ENCODE measurements at places on chromosomes 16 and 17. TPM values are rescaled to one million over a fixed set of nuclear protein-coding genes. Genes with fewer than 3 reads are reported as not detected.

ERN2 gene
- total RNA-seq: 0.26 TPM

RAB26 gene
- total RNA-seq: not detected

ARHGAP44 gene
- total RNA-seq: 19.1 TPM

RECQL5 gene
- total RNA-seq: 21.2 TPM

PRSS53 gene
- total RNA-seq: 5.5 TPM

GRCh38 chr17:1186214-1186820, 6.5 kb upstream of the ABR start:
- no peak for DNase-seq

DNA sequence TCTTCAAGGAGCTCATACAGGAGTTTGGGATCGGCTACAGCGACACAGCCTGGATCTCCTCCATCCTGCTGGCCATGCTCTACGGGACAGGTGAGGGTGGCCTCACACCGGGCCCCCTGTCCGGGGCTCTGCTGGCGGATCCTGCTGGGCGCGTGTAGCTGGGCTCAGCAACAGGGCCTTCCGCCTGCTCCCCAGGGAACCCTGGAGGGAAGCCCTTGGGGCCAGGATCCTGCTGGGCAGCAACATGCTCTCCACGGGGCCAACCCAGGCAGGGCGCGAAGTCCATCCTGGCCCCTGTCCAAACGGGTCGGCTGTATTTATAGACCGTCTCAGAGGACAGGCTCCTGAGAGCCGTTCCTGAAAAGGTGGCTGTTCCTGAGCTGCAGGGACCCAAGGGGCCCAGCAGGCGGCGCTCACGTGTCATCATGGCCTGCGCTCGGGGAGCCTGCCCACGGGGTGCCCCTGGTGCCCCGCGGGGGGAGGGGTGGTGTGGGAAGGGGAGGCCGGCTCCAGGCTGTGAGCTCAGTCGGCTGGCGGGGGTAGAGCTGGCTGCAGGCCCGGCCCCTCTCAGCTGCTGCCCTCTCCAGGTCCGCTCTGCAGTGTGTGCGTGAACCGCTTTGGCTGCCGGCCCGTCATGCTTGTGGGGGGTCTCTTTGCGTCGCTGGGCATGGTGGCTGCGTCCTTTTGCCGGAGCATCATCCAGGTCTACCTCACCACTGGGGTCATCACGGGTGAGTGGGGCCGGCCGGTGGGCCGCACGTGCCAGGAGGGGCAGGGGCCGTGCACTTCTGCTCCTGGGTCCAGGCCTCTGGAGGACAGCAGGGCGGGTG, 7.5 kb downstream of the SLC16A3 start:
- peak; percentile 69 for DNase-seq

DNA sequence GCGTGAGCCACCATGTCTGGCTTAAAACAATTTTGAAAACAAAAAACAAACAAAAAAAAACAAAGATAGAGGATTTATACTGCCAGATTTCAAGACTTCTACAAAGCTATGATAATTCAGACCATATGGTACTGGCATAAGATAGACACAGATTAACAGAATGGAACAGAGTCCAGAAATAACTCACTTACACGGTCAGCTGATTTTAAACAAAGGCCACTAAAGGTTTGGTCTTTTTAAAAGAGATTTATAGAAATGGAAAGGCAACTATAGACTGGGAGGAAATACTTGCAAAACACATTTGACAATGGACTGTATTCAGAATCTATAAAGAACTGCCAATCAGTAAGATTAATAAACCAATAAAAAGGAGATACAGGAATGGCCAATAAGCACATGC, 48.6 kb upstream of the MNT start:
- DNase-seq: no peak

DNA sequence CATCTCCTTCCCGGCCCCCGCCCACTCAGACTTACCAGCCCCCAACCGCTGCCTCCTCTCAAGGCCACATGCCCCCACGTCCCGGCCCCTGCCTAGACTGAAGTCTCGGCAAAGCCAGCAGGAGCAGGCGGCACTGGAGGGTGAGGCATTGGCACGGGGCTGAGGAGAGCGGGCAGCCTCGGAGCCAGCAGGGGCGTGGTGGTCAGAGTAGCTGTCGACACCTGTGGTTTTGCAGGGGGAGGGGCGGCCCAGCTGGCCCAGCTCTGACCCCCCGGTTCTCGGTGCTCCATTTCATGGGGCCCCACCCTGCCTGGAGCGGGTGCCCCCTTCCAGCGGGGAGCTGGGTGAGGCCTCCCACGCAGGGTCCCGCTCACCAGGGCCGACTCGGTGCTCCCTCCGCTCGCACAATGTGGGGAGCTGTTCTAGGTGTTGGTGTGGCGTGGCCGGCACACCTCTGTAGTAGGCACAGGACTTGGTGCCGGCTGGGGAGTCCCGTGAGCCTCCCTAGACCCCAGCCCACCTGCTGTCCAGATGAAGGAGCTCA, 4.7 kb downstream of the CDH15 start:
- no peak for DNase-seq

DNA sequence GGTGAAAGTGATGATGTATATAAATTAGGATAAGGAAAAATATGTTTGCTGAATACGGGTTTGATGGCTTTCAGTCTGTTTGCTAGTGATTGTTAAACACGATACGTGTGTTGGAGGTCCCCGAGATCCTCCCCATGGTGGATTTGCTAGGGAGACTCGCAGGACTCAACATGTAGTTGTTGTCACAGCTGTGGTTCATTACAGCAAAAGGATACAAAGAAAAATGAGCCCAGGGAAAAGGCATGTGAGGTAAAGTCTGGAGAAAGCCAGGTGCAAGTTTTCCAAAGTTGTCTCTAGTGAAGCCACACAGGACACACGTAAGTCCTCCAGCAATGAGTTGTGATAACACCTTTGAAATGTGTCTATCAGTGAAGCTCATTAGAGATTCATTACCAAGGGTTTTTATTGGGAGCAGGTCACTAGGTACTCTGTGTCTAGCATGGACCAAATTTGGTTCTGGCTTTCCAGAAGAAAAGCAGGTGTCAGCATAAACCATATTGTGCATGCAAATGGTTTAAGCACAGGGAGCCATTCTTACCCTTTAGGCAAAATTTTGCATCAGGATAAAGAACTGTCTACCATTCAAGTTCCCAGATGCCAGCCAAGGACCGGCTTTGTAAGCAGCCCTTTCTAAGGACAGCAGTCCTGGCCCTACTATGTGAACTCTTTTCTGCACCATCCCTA, 215.2 kb upstream of the WSCD1 start:
- DNase-seq: no peak

DNA sequence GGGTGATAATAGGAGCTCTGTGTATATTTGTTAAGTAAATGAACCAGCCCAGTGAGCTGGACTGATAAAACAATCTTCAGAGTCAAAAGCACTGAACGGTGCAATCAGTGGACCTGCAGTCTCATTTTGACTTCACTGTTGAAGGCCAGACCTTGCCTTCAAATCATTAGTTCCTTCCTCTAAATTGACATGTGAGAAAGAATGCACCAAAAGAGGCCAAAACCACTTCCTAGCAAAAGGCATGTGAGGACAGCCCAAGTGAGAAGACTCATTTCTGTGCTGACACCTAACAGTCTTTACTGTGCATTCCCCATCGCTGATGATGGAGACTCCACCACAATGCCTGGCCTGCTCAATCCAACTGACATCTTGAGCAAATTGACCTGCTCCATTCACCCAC, 10.6 kb downstream of the GTF3C1 start:
- DNase-seq: no peak

DNA sequence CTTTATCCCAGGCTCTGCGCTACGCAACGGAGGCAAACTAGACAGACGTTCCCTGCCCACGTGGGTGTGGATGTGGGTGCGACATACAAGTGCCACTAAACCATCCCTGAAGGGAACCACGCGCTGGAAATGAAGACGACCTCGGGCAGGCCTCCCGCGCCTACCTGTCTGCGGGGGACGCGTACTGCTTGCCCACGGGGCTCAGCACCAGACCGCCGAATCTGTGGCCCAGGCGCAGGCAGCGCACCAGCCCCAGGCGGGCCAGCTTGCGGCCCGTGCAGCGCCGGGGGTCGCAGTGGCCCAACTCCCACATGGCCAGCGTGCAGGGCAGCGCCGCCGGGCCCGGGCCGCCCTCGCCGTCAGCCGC, 480 bp downstream of the TSR3 start:
- no peak for DNase-seq

Measured in uterus (tissue), 4 donors.